ENCODE measurements at places on chromosomes 2 and 18.

GRCh38 chr2:166786707-166787106 is 101.6 kb upstream of the XIRP2 start:
- no peak for DNase-seq

DNA sequence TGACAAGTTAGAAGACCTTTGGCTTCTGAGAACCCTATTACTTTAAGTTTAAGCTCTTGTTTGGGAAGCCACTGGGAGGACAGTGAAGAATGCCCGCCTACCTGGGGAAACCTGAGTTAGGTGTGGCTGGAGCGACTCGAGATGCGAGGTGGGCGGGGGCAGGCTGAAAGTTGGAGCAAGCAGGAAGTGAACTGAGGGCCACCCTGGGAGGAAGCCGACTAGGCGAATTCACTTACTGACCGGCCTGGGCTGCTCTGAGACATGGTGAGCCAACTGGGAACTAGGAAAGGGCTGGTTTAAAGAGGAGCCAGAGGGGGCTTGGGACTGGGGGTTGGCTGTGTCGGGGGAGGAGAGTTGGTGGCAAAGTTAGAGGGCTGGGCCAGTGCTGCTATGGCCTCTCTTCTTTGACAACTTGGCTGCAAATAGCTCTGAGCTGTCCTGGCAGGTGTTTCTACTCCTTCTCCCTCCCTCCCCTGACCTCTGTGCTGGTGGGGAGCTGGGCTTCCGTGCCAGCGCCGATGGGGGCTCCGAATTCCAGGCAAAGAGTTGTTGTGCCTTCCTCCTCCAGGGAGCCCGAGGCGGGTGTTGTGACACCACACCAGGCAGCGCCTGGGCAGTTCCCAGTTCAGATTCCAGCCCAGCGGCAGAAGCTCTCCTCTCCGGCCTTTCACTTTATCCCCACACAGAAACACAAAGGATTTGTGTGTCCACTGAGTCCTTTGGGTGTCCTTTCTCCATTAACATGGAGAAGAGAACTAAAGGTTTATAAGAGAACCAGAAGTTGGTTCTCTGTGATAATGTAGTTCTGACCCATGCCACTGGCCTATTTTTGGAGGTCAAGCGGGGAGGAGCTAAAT is at the start of gene VAMP8:
VAMP8 (plus strand) TSS at position 201 of the 857 bp plus-strand sequence; CDS start at position 262, 61 bp downstream.
- DNase-seq, result no peak

DNA sequence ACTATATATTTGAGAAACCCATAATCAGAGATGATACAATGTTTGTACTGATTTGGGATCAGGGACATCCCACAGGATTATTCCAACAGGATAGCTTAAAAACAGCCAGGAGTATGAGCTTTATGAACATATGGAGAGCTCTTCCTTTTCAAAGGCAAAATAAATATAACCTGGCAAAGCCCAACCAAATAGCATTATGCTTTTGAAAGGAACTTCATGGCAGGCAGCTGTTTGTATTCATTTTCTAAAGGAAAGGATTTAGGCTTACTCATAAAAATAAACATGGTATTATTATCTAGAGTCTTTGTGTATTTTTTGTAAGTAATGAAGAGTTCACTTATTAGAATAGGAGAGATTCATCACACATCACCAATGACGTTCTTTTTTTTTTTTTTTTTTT is 44.4 kb downstream of the CCDC195 start:
- DNase-seq, result no peak

DNA sequence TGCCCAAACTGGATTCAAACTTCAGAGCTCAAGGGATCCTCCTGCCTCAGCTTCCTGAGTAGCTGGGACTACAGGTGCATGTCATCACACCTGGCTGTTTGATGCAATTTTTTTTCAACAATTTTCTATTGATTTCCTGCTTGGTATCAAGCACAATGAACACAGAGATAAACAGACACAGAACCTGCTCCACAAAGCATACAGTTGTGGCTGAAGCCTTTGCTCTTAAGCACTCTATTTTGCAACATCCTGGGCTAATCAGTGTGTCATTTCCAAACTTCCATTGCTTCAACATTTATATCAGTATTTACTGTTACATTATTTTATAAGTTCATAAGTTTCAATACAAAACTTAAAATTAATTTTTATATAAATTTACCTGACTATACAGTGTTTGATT is 79.4 kb downstream of the NEB start:
- no peak for DNase-seq

DNA sequence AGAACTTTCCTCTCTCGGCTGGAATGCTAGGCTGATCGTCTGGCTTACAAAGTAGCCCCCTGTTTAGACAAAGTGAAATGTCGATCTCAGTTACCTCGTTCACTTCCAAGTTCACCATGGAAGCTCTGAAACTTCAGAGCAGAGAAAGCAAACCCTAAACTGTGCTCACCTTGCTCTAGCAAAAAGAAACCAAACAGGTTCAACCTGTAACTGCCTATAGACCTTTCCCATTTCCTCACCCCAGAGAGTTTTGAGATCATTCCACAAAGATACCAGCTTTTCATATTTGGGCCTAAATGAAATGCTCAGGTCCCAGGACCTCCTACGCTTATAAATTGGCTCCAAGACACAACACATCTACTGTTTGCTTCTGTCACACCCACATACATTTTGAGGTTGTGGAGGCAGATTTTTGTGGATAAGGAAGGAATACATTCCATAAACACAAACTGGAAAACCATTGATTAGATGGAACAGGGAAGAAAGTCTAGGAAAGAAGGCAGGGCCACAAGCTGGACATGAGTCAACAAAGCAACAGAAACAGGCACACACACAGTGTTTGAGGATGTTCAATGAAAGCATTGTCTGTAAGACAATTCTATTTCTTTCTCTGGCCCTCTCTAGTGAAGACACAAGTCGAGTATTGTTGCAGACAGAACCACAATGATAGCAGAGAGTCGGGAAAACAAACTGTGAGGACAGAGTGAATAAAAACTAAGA is 52.8 kb upstream of the TGIF1 start:
- DNase-seq, result peak; percentile 54

- DNase-seq, result no peak
Measured at GRCh38 chr2:91974401-91975129, 2896.7 kb upstream of the TEKT4 start.

- DNase-seq, result no peak
Measured at GRCh38 chr2:53750041-53750768, 17.4 kb upstream of the CHAC2 start.

DNA sequence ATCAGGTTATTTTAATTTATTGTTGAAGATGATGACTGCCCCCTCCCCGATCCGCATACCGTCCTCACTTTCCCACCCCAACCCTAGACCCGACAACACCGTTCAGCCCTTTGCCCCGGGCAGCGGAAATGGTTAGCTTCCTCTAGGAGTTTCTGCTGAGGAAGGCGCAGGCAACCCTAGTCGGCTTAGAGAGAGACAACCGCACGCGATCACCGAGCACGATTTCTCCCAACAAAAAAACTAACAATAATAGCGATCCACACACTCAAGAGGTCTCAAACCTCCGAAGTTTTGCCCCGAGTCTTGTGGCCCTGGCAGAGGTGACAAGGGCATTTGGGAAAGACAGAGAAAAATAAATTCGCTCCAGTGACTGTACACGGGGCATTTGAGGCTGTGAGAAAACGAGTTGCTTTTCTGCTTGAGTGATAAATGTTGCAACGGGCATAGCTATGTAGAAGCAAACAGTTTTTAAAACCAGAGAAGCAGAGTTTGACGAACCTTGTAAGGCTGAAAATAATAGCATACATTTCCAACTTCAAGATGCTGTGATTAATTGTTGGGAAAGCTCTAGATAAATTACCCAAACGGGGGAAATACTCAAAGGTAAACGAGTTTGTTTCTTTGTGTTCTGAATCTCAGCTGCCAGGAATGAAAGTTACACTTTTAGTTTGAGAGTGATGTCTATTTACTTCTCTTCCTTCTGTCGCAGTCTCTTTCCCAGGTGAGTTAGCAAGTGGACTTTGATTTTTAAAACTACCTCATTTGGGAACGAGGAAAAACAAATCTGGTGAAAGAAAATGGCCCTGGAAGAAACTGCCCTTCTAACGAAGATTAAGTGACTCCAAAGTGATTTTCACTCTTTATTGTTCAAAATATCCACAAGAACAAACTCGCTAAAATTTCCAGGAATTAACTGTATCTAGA is 11.0 kb upstream of the SIX3 start:
- no peak for DNase-seq

- no peak for DNase-seq
Measured at GRCh38 chr2:20439503-20439902, 7.4 kb upstream of the RHOB start.

GRCh38 chr18:59546188-59546587 is 151.0 kb downstream of the CCBE1 start:
- DNase-seq, result no peak

- no peak for DNase-seq
Measured at GRCh38 chr18:25112821-25113434, 239.0 kb downstream of the ZNF521 start.

DNA sequence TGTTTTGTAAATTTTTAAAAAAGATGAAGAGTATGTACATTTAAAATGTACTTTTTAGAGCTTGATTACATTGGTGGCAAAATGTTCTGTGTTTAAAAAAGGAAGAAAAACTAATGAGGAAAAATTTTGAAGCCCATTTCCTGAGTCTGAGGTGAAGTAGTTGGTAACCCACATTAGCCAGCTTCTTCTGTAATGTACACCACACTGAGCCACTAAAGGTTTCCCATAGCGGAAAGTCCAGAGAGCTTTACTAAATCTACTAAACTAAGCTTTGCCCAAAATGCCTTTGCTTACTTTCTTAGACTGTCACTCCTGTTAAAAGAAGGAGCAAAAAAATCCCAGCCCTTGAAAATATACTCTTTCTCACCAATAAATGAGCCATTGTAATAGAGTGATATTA is 804.8 kb upstream of the ZEB2 start:
- no peak for DNase-seq

- no peak for DNase-seq
Measured at GRCh38 chr2:202007015-202007982, 26.4 kb upstream of the FZD7 start.

GRCh38 chr2:239696559-239697207 is 295.9 kb upstream of the HDAC4 start:
- DNase-seq, result no peak

DNA sequence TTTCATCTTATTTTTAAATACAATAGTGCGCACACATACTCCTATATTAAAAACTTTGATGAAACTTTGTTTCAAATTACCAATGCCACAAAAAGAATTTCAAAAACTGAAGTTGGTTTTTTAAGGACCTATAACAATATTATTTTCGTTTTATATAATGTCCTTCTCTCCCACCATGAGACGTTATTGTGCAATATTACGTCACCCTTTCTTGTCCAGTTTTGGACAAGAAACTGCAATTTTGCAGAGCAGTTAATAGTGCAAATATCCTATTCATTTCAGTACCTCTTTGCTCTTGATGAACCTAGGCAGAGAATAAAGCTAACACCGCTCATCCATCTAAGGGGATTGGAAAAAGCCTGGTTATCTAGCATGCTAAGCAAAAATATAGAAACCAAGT is 9.7 kb upstream of the ZNF516 start:
- no peak for DNase-seq

DNA sequence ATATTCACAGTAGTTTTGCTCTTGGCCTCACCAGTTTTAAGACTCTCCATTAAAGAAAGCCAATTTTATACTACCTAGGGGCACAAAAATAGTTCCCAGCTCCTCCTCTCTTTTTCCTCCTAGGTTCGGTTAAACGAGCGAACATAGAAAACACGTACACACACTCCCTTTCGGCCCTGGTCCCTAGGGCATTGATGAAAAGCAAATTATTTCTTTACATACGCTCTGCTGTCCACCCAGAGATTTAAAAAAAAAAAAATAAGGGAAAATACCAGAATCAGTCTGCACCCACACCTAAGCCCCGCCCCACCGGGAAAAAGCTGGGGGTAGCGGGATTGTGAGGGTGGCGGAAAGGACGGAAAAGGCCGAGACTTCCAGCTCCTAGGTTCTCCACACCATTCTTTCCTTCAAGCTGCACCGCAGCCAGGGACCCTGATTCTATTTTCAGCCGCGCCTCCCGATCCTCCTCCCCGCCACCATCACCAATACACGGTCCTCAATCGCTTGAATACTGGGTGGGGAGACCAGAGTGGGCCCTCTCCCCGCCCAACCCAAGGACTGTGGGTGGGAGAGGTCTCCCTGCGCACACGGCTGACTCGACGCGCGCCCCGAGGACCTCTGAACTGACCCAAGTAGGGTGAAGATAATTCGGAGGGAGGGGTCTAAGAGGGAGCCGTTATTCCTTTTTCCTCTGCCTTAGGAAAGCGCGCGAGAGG is 769 bp downstream of the ATF2 start:
- peak; percentile 38 for DNase-seq

GRCh38 chr2:55751966-55752365 is 58.3 kb upstream of the PNPT1 start:
- no peak for DNase-seq

DNA sequence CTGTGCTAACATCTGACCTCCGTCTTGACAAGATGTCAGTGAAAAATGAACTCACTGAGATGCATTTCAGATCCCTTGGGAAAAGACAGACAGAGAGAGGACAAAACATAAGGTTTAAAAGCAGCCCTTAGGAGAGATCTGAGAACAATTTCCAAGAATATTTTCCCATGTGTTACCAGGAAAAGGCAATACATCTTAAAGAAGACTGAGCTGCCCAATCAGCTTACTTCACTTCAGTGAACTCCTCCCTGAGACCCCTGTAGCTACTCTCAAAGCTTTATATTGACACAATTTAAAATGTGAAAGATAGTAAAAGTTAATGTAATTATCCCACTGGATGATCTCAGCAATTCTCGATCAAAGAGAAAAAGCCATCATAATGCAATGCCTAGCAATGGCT is 505.0 kb downstream of the DCC start:
- no peak for DNase-seq

- no peak for DNase-seq
Measured at GRCh38 chr2:175147186-175147585, 20.8 kb downstream of the ATF2 start.

- no peak for DNase-seq
Measured at GRCh38 chr2:230814616-230815015, 50.1 kb upstream of the ITM2C start.

- no peak for DNase-seq
Measured at GRCh38 chr18:57086163-57086562, 60.7 kb upstream of the BOD1L2 start.

DNA sequence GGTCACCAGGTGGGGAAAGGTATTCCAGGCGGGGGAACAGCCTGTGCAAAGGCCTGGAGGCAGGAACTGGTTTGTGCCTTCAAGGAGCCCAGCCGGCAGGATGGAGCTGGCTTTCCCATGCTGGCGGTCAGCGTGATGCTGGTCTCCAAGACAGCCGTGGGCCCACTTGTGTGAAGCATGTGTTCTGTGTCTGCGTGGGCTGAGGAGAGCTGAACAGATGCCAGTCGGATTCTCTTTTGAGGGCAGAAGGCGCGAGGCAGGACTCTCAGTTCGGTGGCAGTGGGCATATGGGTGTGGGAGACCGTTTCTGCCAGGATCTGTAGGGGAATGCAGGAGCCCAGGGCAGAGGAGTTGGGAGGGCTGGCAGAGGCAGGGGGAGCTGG is 191.6 kb downstream of the TWIST2 start:
- no peak for DNase-seq

DNA sequence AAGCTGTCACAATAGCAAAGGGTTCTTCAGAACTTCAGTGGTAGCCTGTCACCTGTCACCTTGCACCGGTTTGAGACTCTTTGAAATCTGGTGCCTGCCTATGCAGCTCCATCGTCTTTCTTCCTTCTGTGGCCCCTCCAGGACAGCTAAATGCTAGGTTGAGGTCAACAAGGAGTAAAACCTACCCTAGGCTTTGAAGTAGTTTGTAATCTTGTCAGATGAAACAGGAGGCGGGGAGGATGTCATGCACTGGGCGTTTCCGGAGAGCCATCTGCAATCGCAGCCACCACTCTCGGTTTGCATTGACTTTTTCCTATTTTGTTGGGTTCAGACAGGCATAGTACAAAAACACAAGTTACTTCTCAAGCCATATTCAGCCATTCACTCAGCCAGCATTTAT is 116.7 kb downstream of the LPIN1 start:
- DNase-seq, result no peak

Measured in head of caudate nucleus (tissue), 42 donors.